ENCODE measurements at places on chromosomes 7 and 10.

DNA sequence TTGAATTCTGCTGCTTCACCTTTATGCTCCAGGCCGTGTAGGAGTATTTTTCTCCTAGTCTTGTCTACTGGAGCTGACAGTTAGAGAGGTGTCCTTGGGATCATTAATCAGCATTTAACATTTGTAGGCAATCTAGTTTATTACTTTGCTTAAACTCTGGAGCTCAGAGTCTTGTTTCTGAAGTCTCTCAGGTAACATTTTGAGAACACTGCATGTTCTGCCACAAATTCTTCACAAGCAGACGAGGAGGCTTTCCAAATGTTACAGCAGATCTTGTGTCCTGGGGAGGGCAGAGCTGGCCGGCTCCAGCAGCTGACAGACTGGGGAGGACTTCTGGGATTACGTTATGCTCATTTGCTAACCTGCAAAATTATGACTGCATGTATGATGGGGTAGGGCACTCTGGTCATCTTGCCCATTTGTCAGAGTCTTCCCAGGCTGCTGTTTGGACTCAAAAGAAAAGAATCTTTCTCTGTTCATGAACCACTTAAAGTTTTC is 50.5 kb downstream of the GALNT17 start:
- DNase-seq: no peak

DNA sequence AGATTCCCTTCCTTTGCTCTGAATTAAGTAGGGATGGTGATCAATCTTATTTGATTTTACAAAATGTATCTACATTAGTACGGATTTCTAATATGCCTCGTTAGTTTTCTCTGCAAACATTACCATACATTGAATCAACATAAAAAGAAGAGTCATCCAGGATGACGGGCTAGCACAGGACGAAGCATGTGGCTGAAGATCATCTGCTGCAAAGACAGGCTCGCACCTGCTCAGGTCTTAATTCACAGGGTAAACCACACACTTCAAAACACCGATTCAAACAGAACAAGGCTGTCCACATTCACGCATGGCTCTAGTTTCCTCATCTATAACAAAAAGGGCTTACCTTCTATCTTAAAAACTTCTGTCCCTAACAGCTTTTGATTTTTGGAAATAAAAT is 323.0 kb downstream of the PARD3 start:
- peak; percentile 39 for DNase-seq

GRCh38 chr10:88759366-88760101 is at the start of gene LIPN:
LIPN (plus strand) TSS chr10:88760020; CDS start chr10:88761406, 1,386 bp downstream.
- no peak for DNase-seq

- no peak for DNase-seq
These were observed 91.8 kb downstream of the RNLS start for GRCh38 chr10:88491314-88491713.

- no peak for DNase-seq
These were observed 96.7 kb upstream of the EFCAB10 start for GRCh38 chr7:105677817-105678573.

DNA sequence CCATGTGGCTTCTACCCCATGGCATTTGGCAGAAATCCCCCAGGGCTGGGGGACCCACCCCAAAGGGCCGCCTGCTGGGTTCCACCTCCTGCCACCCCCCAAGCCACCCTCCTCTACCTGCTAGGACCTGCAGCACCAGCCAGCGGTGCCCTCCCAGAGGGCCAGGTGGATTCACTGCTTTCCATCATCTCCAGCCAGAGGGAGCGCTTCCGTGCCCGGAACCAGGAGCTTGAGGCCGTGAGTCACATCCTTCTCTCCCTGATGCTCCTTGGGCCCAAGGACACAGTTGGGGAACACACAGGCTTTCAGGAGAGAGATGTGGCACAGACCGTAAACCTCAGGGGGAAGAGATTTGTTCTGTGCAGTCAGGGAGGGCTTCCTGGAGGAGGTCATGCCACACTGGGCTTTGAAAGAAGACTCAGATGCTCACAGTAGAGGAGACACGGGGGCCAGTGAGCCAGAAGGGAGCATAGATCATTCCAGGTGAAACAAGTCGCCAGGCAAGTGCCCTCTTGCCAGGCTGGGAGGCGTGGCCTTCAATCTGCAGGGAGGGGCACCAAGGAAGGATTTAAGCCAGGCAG is 11.5 kb upstream of the SH2B2 start:
- DNase-seq: no peak

GRCh38 chr10:43002596-43002995 is 74.3 kb upstream of the RET start:
- no peak for DNase-seq

DNA sequence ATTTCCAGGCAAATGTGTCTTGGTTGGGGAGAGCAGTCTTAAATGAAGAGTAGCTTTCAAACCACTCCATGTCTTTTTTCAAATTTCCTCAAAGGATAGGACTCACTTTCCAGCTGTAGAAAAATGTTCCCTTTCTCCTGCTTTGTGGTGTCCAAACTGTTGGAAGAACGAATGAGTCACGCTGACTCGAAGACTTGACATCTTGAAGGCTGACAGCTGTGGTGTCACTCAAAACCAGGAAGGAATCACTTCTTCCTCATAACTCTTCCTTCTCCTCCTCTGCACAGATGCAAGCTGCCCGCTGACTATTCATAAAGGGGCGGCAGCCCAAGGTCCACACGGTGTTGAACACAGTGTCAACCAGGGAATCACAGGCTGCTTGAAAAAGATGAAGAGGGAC is 19.2 kb downstream of the PLA2G12B start:
- DNase-seq: no peak

- no peak for DNase-seq
These were observed 476.6 kb downstream of the GATA3 start for GRCh38 chr10:8531116-8531515.

- DNase-seq: no peak
These were observed 496.9 kb downstream of the CCSER2 start for GRCh38 chr10:84825330-84825729.

GRCh38 chr7:84844771-84845170 is 342.1 kb downstream of the SEMA3D start:
- DNase-seq: no peak

- no peak for DNase-seq
These were observed 381.2 kb upstream of the MGMT start for GRCh38 chr10:129085811-129086210.

- DNase-seq: no peak
These were observed 98.7 kb upstream of the DNAAF5 start for GRCh38 chr7:627661-628401.

- no peak for DNase-seq
These were observed 132.0 kb downstream of the NEBL start for GRCh38 chr10:20765066-20765465.

DNA sequence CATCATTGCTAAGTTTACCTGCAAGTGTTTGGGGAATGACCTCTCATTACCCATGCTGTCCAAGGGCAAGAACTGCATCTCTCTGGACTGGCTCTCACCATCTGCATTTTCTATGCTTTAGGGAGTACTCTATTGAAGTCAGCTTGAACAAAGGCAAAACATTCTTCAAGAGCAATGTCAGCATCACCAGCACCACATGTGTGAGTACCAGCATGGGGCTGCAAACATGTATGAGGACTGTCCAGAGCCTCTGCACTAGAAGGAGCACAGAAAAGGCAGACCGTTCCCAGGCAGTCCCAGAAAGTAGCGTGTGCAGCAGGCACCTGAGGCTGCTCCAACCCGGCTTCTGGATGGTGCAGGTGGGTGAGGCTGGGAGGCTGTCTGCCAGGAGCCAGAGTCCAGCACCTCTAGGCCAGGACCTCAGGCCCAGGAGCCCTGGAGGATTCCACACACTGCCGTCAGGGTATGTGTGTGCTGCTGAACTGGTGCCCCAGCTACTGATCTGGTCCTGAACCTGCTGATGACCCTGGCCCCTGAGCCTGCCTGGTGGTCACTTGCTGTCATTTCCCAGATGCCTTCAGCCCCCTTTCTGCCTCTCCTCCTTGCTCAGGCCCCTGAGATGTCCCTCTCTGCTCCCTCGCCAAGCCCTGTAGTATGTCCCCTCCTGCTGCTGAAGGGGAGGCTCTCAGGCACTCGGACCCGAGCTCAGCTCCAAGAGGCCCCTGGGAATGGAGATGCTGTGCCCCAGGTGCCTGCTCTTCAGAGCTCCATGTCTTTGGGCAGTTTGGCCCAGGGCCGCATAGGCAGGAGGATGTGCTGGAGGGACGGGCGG is 20.7 kb downstream of the ANTXRL start:
- DNase-seq: no peak

DNA sequence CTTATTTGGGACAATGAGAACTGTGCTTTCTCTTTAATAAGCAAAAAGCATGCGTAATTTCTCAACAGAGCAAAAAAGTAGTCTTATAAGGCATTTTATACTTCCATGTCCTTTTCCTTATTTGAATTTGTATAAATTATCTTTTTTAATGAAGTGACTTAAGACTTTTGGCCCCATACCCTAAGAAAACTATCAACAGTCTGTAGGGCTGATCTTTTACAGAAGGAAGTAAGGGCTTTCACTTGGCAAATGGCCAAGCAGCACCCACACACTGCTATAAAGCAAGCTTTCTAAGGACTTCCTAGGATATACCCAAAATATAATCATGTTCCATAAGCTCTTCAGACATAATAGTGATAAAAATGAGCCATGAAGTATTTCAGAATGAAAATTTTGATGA is 3.4 kb downstream of the CRPPA start:
- no peak for DNase-seq

- DNase-seq: no peak
These were observed 722 bp downstream of the UPF2 start for GRCh38 chr10:12041766-12042408.

All from NCI-H2081 treated with DMSO at 0.1 percent for 48 hours (cell line).